ENCODE measurements at places on chromosomes 5 and 9.

DNA sequence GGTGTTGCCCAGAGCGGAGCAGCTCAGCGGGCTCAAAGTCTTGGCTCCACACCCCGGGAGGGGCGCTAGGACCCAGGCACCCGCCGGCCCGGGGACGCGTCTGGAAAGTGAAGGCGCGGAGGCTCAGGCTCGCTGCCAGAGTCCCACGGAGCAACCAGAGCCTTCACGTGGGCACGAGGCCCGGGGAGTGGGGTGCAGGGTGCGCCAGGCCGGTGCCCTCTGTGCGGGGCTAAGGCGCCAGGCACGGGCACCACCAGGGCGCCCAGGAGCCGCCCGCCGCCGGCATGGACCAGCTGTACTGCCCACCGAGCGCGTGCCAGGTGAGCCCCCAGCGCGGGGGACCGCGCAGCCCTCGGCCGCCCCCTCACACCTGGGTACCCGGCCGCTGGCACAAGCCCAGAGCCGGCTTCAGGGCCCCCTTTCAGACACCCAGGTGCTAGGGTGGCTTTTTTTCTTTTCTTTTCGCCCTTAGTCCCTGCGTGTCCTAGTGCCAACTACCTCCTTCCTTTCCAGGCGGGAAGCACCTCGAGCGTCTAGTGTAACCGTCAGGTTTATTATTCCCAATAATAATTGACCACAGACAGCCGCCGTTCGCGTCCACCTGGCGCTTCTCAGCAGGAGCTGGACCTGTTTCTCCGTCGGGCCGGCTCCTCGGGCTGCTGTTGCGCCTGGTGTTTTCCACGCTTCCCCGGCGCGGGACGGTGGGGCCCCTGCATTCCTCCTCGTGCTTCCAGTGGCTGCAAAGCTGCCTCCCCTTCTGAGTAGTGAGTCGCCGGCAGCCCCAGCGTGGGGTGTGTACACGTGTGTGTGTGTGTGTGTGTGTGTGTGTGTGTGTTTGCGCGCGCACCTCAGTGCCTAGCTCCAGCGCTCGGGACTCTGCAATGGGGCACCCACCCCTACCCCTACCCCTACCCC lies 30.1 kb upstream of the PDE8B start:
- no peak for DNase-seq

DNA sequence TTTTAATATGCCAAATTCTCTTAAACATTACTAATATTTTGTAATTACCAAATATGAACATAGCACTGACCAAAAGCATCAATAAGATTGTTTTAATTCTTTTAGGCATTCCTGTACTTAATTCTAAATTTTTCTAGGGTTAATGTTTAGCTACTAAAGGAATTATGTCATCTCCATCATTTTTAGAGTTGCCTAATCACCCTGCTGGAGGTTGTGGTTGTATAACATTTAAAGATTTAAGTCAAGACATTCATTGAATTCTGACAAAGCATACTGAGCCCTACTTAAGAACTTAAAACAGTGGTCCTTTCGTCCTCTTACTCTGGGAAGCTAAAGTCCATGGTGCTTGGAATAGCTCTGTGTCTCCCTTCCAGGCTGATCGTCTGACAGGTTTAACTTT lies 28.1 kb upstream of the DAB2 start:
- no peak for DNase-seq

DNA sequence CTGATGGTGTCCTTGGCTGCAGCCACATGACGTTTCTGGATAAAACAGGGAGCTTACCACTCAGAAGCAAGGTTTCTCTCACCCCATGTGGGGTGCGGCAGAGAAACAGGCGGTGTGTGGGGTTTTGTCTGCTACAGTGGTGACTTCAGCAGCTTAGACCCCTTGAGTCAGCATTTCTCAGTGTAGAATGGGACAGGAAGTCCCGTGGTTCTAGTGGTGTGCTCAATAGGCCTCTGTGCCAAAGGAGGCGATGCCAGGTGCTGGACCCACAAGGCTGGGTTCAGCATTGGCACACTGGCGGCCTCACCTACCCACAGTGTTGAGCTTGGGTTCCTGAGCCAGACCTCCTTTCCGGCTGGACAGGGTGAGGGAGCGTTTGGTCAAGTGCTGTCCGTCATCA lies 125.2 kb upstream of the SMIM23 start:
- peak; percentile 20 for DNase-seq

DNA sequence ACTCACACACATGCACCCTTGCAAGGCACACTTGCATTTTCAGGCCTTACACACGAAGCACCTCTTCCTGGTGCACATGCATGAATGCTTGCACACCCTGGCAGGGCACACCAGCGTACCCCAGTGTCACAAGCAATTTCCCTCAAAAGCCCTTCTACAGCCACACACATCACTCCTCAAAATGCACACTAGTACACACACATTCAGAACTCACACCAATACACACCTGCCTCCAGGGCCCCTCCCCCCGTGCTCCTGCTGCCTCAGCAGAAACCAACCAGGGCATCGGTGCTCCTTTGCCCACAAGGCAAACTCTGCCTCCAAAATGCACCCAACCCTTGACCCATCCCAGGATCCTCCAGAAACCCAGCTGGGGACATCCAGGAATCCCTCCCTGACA lies 1.2 kb downstream of the CAMK2A start:
- DNase-seq, result no peak

DNA sequence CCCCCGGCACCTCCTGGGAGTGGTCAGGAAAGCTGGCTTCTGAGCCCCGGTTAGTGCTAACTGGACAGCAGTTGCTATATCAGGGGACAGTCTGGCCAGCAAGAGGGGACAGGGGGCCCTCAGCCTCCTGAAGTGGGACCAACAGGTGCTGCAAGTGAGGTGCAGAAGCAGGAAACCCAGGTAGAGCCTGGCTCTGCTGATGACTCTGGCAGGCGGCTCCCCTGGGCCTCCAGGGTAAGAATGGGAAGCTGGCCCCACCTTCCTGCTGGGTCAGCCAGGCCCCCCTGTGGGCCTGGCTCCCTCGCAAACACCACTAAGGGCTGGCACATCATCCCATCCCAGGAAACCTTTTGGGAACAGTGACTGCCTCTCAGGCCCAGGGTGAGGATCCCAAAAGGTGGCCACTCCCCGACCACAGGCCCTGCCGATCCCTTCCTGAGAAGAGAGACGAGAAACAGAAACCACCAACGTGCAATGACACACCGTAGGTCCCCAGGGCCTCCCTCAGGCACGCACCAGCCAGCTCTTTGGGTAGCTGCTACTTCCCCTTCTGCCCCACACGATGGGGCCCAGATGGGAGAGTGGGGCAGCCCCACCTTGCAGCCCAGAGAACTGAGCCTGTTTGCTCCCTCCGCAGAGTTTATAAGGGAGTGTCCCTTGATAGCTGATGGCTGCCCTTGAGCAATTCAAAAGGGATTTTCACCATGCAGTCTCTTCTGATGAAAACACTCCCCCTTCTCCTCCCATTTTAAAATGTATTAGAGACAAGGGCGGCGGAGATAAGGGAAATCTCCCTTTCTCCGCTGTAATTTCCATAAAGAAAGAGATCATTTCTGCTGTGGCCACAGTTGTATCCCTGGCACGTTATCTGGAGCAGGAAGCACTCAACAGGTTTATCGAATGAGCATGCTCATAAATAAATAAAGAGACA lies 76.8 kb downstream of the STK10 start:
- peak; percentile 93 for DNase-seq

All from bone marrow (tissue), 2 donors.